ENCODE measurements at places on chromosomes 1 and 21.
A peak's percentile ranks its signal among the peaks of the same experiment; 100 is the strongest.

DNA sequence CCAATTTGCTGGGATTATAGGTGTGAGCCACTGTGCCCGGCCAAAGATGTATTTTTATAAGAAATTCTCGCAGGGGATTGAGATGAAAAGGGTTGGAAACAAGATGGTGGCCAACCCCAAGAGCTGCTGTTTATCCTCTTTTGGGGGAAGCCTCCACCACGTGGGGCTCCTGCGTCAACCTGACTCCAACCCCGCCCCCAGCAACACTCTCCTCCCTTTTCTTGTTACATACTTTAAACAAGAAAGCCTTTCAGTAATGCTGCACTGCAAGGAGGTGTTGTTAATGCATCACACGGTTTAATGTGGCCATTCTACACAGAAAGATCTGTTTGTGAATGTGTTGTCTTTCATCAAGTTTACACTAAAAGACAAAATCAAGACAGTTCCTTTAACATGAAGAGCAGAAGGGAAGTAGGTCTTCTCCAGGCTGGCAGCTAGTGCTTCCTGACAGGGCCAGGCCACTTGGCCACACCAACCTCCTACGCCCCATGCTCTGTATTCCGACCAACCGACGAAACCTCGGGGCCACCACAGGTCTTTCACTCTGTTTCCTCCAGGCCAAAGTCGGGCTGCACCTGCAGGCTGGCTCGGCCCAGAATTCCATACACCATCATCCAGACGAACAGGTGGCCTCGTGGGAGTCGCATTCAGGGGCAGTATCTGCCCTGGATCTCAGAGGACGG, 25.9 kb downstream of the C2CD2 start:
- peak; percentile 35 for DNase-seq

DNA sequence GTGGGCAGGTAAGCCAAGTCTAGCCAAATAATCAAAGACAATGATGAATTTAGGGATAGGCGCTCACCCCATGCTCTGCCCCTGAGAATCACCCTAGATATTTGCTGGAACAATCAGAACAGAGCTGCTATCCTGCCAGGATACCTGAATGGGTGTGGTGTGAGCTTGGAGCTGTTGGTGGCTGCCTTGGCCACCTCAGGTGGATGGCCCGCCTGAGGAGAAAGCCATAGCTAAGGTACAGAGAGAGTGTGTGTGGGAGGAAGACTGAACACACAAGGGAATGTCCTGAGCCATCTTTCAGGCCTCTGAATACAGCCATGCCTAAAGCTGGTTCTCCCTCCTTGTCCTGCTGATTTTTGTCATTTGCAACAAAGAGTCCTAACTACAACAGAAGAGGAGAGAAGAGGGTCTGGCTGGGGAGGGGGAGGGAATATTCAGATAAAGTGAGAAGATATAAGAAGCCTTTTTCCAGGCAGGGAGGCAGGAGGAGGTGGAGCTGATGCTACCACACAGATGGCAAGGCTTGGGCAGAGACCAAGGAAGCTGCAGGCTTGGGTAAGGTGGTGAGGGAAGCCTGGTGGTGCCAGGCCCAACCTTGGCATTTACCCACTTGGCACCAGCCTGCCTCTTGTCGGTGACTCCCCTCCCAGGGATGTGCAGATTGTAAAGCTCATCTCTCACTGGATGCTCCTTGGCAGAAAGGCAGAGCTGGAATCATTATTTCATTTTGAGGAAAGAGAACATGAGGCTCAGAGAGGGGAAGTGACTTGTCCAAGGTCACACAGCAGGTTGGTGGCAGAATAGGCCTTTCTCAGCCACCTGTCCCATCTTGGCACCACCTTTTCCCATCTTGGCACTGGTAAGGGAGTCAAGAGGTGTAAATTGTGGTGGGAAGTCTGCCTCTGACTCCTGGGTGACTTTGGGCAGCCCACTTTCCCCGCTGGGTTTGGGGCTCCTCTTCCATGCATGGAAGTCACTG, 49.7 kb downstream of the NKAIN1 start:
- DNase-seq, result no peak

DNA sequence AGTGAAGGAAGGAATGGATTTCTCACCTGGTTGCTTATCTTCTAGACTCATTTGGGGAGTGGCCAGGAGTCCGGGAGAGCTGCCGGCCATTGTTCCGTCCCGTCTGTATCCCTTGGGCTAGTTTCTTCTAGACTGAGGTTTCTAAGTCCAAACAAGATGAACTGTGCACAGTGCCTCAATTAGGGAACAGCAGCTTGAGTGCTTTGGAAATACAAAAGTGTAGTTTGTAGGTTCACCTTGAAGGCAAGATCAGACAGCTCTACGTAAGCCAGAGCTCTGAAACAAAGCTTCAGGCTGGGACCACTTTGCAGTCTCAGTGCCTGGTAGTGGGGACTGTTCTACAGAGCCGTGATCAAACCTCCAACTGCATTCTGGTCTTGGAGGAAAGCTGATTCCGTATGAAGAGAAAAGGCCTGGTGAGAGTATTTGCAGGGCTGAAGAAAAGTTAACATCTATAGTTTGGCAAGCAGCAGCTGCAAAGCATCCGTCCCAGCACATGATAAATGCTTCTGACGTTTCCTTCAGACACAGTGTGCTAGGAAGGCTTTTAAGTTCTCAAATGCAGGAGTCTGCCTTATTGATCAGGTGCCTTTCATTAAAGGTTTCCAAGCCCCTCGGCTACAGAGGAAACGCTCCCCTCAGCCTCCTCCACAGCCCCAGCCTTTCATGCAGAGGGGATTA, 432.8 kb downstream of the KIF26B start:
- no peak for DNase-seq

DNA sequence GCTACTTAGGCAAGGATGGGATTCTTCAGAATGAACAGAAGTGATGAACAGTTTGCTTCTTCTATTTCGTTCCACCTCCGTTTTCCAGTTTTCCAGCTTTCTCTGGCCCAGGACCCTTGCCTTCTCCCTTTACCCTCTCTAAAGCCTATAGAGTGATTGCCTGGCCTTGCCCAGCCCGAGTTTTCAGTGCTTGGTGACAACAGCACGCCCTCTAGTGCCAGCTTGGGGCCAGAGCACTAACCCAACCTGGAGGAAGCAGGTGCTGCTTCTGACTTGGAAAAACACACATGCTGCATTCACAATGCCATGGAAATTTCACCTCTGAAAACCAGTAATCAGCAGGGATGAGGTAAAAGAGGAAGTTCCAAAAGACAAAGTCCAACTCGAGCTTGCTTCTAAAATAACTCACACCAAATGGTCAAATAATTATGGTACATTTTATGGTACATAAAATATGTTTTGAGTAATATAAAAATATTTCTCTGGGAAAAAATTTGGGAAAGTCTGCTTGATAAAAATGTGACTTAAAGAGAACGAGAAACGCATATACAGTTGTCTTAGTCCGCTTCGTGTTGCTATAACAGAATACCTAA, 26.1 kb downstream of the UBE2T start:
- peak; percentile 79 for DNase-seq

DNA sequence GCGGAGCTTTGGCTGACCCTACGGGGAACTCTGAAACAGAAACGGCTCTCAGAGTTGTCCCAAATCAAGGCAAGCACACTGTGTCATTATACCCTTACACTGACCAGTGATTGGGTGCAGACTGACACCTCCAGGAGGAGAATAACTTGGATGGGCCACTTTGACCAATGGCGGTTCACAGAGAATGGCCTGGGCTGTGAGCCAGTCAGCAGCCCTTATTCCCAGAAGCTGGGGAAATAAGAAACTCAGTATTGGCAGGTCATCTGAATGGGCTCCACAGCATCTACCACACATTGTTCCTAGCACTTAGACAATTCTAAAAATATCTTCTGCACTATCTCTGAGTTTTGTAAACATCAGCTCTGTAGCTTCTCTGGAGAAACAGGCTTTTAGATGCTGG, 265.2 kb downstream of the ADGRL2 start:
- no peak for DNase-seq
